NCI-H1417 treated with DMSO at 0.1 percent for 48 hours (cell line): ENCODE measurements at places on chromosomes 5 and 9.

DNA sequence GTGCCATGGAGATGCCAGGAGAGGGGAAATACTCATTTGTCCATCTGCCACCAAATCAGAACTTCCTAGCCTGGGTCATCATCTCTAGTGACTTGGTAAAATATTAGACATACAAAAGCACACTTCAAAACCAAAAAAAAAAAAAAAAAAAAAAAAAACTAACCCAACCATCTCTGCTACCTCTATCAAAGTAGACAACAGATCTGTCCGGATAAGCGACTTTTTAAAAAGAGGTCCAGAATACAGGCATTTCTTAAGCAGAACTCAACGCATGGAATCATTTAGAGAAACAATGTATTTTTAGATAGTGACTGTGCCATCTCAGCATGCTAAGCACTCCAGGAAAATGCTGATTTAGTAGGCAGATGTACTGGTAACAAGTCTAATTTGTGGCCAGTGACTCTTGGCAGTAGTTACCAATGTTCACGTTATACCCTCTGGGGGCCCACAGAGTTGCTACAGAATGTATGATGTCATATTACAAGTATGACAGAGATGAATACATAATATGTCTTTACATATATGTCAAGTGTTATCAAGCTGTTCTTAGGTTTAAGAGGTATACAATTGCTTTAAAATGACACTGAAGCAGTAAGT, 107.8 kb downstream of the SMIM23 start:
- DNase-seq = no peak

- no peak for DNase-seq
These were observed 143.2 kb upstream of the VLDLR start for GRCh38 chr9:2478421-2478820.

DNA sequence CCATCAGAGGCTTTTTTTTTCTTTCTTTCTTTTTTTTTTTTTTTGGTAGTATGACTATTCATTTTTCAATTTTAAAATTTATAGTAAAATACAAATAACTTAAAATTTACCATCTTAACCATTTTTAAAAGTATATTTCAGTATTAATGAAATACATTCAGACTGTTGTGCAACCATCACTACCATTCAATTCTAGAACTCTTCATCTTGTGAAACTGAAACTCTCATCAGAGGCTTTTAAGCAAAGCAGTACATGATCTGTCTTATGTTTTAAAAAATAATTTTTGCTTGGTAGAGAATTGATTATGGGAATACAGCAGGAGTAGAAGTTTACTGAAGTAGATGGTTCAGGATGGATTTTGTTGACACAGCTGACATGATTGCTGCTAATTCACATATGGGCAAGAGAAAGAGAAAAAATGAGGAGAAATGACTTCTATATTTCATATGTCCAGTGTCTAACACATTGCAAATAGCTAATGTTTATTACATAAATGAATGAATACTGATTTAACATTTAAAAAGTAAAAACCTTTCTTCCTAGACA, 13.4 kb downstream of the ELOVL7 start:
- no peak for DNase-seq

- DNase-seq = no peak
These were observed 422.7 kb upstream of the GRAMD2B start for GRCh38 chr5:126000507-126000906.

- DNase-seq = no peak
These were observed 53.7 kb upstream of the KCNIP1 start for GRCh38 chr5:170450061-170450669.

- no peak for DNase-seq
These were observed 69.4 kb upstream of the COL5A1 start for GRCh38 chr9:134571946-134572917.

DNA sequence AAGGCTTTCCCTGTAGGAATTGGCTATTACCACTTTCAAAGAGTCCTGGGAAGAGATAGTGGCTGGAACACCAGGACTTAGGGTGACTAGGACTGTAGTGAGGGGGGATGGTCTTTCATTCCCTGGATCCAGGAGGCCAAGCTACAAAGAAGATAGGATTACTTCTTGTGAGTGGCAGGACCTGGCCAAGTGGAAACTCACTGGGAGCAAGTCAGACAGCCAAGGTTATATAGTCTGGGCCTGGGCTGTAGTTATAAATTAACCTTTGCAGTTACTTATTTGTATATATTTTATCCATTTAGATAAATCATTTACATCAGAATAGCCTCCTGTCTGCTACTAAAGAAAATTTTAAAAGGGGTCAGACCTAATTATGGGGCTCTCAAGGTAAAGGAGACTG, 124.3 kb downstream of the TLR4 start:
- DNase-seq = no peak

DNA sequence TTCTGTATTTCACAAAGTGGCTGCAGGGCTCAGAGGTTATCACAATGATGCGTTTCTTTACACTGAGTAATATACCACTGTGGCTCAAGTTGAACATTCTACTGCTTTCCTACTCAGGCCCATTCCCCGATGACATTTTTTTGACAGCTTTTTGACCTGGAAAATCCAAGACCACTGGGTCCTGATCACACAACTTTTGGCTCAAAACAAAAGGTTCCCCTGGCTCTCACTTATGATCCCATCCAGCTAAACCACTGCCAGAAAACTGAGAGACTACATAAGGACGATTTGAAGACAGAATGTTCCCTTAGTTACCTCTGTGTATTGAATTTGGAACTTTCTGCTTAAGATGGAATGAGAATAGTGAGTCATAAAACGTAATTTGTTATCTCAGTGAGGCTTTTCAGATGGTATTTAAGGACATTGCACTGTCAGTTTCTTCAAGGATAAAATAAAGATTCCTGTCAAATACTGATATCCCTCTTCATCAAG, 78.0 kb upstream of the FBXL7 start:
- DNase-seq = no peak

GRCh38 chr9:104090578-104090977, 3.5 kb upstream of the SMC2 start:
- DNase-seq = no peak

- DNase-seq = no peak
These were observed 169.0 kb upstream of the MPDZ start for GRCh38 chr9:13448482-13448881.

DNA sequence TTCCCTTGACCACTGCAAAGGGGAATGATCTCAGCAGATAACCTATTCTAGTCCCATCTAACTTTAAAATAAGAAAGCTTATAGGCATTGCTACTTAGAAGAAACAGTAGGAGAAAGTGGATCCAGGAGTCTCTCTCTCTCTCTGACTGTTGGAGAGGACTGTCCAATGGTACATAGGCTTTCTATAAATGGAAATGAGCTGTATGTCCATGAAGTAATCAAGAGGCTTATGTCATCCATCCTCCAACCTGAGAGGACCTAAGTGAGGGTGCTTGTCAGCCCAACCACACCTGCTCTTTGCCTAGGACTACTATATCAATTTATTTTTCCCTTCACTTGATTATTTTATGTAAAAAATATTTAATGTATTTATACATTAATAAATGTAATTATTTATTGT, 172.3 kb downstream of the PAPPA start:
- no peak for DNase-seq

DNA sequence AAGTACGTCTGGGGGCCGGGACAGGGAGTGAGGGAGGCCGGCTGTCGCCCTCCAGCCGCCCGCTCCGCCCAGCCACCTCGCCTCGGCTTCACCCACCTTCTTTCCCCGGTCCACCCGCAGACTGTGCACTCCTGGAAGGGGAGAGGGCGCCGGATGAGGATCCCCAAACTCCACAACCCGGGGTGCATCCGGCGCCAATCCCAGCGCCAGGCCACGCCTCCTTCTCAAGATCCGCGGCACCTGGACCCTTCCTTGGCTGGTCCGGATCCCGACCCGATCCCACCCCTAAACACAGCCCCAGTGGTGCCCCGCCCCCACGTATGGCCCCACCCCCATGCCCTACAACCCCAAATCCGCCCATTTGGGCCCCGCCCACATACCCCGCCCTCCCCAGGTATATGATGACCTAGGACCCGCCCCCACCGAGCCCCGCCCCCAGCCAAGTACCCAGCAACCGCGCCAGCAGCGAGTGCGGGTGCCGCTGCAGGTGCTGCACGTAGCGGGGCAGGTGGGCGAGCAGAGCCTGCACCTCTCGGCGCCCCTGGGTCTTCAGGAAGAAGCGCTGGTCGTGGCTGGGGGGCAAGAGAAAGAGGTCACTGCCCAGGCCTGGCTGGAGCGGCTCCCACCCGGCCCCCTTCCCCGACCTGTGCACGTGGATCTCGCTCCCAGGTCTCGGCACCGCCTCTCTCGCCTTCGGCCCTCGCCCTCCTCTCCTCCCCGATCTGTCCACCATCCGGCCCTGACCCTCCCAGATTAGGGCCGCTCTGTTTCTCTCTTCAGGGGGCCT, 3.2 kb downstream of the PIP5KL1 start:
- no peak for DNase-seq

DNA sequence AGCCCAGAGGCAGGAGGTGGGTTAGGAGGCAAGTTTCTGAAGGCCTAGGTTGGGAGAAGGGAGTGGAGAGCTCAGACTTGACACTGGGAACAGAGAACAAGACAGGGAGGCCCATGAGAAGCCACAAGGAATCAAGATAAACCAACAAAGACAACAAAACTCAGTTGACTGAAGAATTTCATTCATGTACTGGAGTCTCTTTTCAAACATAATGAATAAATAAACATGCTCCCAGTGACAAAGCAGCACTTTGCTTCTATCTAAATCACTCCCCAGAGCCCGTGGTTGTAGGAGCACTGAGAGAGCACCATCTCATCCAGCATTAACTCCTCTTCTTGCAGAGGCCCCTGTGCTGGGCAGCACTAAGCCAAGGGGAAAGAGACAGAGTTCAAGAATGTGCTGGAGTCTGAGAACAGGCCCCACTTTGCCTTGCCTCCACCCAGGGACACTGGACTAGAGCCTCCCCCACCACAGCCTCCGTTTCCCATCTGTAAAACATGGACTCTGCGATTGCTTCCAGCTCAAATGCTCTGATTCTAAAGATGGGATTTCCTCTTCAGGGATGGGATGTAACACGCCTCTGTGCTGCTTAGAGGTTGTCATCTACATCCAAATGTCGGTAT, 282.0 kb downstream of the SPOCK1 start:
- no peak for DNase-seq

GRCh38 chr9:136024286-136024685, 63.1 kb upstream of the UBAC1 start:
- DNase-seq = no peak

DNA sequence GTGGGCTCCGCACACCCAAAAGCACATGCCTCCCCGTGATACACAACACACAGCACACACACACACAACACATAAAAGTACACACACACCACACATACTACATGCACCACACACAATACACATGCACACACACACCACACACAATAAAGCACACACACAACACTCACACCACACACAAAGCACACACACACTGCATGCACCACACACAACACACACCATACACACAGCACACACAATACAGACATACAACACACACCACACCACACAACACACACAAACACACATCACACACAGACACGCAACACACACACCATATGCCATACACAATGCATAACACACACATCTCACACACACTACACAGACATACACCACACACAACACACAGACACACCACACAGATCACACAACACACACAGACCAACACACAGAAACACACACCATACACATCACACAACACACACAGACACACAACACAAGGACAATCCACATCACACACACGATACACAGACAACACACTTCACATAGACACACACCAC, 3.4 kb upstream of the CCDC187 start:
- no peak for DNase-seq

- no peak for DNase-seq
These were observed 27.9 kb downstream of the BICD2 start for GRCh38 chr9:92736563-92737215.

DNA sequence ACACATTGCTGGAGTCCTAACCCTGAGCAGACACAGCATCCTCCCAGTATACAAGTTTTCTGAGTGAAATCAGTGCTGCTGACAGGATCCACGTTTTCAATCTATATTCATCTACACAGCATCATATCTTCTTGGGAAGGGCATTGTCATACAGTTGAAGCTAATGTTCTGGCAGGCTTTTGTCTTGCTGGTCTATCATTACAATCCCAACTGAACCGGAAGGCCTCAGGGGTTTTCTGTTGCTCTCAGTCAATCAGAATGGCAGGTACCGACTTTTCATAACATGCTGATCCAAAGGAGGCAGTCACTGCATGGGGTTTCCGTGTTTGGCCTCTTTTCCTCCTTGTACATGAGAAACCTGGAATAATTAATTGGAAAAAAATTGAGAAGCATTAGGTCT, 2118.8 kb upstream of the WWC1 start:
- DNase-seq = no peak

- DNase-seq = no peak
These were observed 68.0 kb downstream of the HINT1 start for GRCh38 chr5:131096774-131097710.

DNA sequence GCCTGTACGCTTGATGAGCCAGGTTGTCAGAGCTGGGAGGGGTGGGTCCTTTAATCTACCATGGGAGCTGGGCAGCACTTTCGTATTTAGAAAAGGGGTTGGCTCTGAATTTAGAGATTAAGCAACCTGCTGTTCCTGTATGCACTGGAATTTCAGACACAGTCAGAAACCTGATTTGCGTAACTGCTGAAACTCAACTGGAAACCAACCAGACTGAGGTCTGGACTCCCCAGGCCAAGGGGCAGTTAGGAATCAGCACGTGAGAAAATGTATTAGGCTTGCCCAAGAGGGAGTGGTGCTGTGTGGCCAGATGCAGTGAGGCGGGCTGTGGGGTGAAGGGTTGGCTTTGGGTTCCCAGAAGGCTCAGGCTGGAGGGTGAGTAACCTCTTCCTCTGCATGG, 235.0 kb downstream of the GOLPH3 start:
- no peak for DNase-seq

- DNase-seq = no peak
These were observed 18.2 kb upstream of the NREP start for GRCh38 chr5:111775224-111775623.

DNA sequence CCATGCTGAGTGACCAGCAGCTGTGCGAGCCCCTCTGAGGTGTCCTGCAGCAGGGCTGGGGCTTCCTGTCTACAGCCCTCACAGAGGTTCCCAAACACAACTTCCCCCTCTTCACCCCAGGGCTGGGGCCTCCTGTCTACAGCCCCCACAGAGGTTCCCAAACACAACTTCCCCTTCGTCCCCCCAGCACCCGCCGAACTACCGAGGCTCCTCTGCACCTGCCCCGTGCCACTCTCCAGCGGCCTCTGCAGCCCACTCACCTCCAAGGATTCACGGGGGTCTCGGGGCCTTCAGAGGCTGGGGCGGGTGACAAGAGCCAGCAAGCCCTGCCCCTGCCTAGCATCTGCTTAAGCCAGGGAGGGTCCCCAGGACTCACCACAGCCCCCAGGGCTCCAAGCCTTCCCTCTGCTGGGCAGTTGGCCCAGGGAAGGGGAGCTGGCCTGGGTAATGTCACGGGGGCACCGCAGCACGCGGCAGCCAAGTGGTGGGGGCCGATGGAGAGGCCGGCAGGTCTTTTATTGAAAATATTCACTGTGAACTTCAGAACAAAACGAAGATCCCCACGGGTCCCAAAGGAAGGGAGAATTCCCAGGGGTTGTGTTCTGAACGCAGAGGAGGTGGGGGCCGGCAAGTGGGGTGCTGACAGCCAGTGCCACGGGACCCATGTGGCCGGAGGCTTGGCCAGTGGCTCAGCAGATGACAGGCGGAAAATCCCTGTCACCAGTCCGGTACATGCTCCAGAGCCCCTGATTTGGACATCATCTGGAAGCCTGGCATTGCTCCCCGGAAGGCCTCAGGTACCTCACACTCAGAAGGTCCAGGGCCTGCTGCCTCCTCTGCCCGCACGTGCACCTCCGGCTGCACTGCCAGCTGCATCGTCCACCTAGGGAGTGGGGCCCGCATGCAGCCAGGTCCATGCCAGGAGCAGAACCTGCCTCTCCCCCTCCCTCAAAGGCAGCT, 125.3 kb downstream of the ADAMTS2 start:
- no peak for DNase-seq
